ENCODE measurements at places on chromosomes 16 and 17.
A peak's percentile ranks its signal among the peaks of the same experiment; 100 is the strongest.

GRCh38 chr16:71479420-71479819 is 9.7 kb downstream of the ZNF19 start:
- DNase-seq, result peak; percentile 13

DNA sequence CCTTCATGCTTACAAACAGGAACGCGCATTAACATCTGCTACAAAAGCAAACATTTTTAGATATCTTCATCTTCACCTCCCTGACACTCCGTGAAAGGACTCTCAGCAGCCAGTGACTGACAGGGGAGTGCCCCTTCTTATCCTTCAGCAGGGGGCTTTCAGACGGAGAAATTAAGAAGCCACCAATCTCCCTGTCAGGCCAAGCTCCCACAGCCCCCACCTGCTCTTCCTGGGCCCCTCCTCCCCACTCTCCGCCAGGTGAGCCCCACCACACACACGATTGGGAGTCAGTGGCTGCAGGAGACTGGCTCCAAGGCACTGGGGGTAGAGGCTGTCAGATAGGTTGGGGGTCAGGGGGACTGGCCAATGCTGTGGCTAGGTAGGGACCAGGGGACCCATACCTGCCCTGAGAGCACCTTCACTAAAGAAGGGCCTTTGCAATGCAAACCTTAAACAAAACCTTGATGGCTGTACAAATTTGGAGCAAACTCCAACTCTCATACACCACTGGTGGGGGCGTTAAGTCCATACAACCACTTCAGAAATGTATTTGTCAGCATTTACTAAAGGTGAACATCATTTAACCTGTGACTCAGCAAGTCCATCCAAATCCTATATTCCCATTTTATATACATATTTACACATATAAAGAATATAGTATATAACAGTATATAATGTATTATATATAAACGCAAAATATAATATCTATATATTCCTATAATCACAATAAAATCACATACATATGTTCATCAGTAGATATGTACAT is 232.2 kb downstream of the ZNF423 start:
- no peak for DNase-seq

DNA sequence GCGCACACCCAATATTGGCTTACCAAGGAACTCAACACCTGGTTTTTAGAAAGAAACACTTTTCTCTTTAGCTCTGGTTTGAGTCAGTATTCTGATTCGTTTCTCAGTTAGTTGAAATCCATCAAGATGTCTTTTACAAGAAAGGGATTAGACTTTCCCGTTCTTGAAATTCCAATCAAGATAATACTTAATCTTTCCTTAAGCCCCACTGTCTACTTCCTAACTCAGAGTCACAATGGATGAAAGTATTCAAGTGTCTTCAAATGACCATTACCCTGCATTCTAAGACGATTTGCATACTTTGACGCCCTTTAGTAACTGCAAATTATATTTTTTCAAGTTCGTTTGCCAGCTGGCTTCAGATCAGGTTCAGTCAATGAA is 189.8 kb downstream of the USP22 start:
- no peak for DNase-seq

GRCh38 chr17:75557075-75557851 is 30.3 kb upstream of the MYO15B start:
- DNase-seq, result peak; percentile 100

DNA sequence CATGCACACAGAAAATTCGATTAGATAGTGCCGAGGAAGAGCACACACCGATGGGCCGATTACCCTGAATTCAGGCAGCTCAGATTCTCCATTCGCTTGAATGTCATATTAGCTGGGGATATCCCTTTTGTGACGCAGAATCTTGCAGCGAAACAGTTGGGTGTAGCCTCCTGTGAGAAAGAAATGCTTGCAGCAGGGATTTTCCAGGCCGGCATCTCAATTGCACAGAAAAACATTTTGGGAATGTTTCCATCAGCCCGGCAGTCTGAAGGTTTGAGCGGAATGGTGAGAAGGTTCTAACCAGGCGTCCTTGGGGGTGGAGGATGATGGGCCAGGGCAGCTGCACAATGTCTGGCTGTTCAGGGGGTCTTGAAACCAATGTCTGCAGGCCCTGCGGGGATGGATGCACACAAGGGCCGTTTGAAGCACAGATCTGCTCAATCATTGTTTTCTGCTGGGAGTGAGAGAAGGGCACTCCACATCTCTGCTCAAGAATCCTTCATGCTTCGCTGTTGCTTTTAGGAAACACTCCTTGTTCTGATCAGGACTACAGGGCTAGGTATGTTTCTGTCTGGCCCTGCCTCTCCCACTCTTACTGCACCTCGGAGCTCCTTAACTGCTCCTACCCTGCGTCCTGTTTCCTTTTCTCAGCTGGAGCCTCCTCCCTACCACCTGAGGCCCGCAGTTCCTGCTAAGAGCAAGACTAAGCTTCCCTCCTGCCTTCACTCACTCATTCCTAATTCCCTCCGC is 94.6 kb downstream of the CMIP start:
- DNase-seq, result no peak

- DNase-seq, result no peak
Observed at GRCh38 chr16:12685806-12686205, 117.9 kb downstream of the CPPED1 start.

GRCh38 chr17:66438101-66438500 is 135.7 kb downstream of the PRKCA start:
- no peak for DNase-seq

- DNase-seq, result no peak
Observed at GRCh38 chr17:63675231-63675606, 24.7 kb downstream of the LIMD2 start.

- no peak for DNase-seq
Observed at GRCh38 chr17:29495011-29495410, 71.8 kb downstream of the ABHD15 start.

GRCh38 chr16:56856876-56857447 is 8.0 kb upstream of the SLC12A3 start:
- no peak for DNase-seq
